ENCODE measurements at places on chromosomes 11 and 22.

DNA sequence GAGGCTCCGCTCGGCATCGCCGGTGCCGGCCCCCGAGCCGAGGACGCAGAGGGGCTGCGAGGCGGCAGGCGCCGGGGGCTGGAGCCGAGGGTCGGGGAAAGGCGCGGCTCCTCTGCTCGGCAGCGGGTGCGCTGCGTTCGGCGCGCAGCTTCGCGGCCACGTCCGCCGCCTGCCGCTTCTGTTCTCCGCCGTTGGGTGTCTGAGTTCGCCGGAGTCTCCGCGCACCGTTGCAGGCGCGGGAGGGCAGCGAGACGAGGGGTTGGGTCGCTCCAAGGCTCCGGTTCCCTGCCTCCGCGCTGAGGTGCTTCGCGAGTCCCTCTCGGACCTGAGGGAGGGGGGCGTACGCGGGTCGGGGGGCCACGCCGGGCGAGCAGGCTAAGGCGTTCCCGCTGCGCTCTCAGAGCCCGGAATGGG is 347 bp downstream of the MN1 start:
- DNase-seq = no peak

GRCh38 chr11:117335399-117335798 is 7.7 kb downstream of the CEP164 start:
- DNase-seq = no peak

DNA sequence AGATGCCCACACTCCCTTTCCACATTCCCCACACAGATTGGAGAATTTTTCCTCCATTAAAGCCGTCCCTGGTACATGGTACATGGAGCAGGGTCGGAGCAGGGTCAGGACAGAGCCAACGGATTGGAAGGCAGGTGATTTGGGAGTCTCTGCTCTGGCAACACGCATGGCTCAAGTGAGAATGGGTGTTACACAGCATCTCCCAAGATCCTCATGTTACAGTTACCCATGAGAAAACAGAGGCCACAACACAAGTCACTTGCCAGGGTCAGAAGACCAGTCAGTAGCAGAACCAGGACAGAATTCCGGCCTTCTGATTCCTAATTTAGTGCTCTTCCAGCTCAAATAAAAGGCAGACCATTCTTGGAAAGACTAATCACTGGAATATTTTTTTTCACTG is 7.7 kb upstream of the F2 start:
- DNase-seq = no peak

GRCh38 chr22:26952004-26952403 is 294.6 kb downstream of the MIAT start:
- DNase-seq = no peak

DNA sequence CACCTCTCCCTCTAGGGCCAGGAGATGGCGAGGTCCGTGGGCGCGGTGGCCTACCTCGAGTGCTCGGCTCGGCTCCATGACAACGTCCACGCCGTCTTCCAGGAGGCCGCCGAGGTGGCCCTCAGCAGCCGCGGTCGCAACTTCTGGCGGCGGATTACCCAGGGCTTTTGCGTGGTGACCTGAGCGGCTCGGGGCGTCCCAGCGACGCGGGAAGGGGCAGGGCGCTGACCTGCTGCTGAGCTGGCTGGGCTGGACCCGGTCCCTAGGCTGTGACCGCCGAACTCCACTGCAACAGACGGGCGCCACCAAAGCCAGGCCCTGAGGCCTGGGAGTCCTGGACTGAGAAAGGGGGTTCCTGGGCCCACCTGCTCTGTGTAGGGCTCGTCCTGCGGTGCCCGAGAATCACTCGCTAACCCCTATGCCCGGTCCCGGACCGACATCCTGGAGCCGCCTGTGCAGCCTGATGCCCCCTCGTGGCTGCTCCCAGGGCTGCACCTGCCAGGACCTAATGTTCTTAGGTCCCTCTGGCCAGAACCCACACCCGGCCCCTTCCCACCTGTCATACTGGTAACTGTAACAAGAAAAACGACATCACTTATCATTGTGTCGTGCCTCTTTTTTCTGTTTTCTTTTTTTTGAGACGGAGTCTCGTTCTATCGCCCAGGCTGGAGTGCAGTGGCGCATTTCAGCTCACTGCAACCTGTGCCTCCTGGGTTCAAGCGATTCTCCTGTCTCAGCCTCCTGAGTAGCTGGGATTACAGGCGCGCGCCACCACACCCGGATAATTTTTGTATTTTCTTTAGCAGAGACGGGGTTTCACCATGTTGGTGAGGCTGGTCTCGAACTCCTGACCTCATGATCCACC is 15.0 kb downstream of the RHOD start:
- DNase-seq = no peak

DNA sequence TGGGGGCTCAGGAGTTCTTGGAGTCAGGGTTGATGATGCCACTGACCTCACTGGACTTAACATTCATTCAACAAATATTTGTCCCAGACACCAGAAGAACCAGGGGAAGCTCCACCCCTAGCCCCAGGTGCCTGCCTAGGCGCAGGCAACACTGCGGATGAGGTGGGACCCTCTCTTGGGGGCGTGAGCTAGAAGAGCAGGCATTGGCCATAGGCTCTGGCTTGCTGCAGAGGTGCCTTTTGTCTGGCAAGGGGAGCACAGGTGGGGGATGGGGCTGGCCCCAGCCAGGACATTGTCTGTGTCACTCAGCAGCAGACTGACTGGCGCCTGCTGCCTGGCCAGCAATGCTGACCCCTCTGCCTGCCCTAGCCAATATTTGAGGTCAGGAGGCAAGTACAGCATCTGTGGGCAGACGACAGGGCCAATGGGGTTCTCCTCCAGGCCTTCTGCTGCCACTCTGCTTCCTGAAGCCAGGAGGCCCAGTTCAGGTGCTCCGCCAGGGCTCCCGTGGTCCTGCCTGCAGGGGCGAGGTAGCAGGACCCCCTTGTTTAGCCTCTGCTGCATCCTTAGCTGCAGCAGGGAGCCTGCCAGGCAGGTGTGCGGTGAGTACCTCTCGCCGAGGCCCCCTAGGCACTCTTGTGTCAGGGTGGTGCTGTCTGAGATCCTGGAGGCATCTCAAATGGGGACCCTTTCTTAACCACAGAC is 4.0 kb downstream of the LINC01488 start:
- no peak for DNase-seq

DNA sequence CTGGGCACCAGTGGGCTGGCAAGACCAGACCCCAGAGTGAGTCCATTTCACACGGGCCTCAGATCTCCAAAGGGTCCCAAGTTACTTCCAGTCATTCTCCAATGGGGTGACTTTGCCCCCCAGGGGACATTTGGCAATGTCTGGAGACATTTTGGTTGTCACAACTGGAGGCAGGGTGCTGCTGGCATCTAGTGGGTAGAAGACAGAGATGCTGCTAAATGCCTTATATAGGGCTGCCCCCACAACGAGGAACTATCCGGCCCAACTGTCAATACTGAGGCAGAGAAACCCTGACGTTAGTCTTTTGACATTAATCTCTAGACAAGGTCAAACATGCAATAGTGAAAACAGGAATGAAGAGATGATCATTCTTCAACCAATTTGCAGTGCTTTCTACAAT is 6.4 kb downstream of the RTN4RL2 start:
- DNase-seq = no peak

- no peak for DNase-seq
These were observed 58.6 kb downstream of the BRD1 start for GRCh38 chr22:49768951-49769690.

DNA sequence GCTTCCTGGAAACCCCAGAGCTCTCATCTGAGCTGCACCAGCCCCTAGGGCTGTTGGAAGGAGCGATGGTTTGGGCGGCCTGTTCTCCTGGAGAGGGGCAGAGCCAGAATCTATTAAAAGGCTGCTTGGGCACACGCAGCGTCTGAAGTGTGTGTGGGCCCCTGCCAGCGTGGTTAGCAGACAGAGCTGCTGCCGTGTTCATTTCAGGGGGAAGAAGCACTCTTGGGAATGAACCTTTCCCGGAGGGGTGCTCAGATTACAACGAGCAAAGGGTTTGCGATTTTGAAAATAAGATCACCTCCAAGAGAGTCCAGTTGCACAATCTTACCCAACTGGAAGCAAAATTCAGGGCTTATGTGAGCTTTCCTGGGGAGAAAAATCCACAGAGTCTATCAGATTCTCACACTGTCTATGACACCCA is 12.9 kb downstream of the ANO1 start:
- DNase-seq = no peak

DNA sequence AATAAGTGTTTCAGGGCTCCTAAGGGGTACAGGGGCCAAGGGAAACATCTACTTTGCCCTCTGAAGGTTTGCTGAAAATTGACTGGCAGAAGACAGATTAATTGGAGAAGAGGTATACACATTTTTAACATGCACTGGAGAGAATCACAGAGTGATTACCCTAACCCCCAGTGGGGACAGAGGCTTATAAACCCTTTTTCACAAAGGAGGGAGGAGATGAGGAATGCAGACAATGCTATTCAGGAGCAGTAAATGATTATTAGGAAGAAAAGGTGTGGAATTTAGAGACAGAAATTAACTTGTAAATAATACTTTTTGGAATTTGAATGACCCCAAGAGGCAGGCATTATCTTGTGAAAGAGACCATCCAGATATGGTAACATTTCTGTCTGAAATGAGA is 582.4 kb upstream of the B3GAT1 start:
- no peak for DNase-seq

GRCh38 chr11:67288198-67288451 is 978 bp upstream of the ANKRD13D start:
- DNase-seq = no peak

DNA sequence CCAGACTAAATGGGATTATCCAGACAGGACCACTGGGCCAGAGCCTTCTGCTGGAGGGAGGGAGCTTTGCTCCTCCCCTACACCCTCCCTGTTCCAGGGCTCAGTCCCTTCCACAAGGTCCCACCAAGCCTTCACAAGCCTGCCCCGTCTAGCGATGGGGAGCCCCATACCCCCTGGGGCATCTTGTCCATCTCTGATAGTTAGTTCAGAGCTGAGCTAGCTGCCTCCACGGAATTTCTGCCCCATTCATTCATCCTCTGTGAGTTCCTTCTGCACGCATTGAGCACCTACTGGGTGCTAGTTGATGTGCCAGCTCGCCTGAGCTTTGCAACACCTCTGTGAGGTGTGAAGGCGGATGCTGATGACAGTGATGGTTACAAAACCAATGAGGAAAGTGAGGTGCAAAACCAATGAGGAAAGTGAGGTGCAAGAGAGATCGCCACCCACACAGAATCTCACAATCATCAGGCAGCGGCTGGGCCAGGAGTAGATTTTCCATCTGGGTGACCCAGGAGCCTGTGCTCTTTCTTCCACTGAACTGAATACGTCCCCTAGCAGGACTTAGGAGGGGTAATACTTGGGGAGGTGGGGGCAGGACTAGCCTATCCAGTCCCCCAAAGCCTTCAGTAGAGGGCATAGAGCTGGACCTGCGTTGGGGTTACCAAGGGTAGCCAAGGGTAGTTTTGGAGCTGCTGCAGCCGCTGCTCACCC is 21.5 kb upstream of the CBX7 start:
- DNase-seq = no peak
